ENCODE measurements at places on chromosomes 1 and 21.
A peak's percentile ranks its signal among the peaks of the same experiment; 100 is the strongest.

DNA sequence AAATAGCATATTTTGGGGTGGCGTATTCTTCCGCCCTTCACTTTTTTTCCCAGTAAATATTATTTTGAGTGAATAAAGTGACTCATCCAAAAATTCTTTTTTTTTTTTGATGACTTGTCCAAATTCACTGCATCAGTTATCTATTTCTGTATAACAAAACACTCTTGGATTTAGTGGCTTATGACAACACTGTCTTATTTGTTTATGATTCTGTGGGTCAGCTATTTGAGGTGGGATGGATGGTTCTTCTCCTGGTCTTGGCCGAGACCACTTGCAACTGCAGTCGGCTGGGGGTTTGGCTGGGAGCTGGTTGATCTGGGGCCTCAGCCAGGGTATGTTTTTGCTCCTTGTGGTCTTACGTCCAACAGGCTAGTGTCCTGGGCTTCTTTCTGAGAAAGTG lies 39.9 kb upstream of the SRSF10 start:
- no peak for DNase-seq

DNA sequence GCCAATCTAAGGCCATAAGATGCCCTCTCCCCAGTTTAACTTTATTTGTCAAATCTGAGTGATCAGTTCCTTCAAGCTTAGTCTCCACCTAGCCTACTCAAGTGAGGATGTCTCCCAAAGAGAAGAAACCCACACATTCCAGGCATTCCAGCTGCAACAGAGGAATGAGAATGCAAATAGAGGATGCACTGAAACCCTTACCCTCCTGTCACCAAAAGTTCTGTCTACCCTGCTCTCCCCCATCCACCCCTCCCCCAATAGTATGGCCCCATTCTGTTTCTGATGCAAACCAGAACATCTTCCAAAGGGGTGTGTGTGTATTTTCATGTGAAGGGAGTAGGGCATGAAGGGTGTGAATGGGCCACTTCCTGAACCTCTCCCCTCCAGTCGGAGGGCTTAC lies 3.0 kb downstream of the DUSP23 start:
- DNase-seq: peak; percentile 42

DNA sequence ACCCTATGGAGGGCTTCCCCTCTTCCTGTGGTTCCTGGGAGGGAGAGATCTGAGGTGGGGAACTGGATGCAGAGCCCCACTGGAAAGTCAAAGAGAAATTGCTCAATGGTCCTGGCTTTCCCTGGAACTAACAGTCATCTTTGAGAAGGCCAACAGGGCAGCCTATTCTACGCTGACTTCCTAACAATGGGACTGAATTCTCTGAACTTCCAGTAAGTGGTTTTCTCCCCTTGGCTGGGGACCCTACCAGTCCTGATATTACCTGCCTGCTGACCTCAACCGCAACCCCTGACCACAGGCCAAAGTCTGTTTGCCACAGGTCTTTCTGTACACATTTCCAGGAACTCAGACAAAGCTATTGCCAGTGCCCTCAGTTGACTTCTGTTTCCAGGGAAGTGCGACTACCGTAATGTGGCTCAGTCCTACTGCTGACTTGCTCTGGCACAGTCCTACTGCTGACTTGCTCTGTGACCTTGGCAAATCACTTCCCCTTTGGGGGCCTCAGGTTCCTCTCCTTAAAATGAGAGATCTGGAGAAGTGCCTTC lies 55.3 kb downstream of the C8B start:
- DNase-seq: no peak

GRCh38 chr1:180415985-180416633 lies 86.3 kb downstream of the ACBD6 start:
- peak; percentile 60 for DNase-seq

- DNase-seq: no peak
These were observed 83.4 kb downstream of the MDM4 start for GRCh38 chr1:204599596-204599995.

DNA sequence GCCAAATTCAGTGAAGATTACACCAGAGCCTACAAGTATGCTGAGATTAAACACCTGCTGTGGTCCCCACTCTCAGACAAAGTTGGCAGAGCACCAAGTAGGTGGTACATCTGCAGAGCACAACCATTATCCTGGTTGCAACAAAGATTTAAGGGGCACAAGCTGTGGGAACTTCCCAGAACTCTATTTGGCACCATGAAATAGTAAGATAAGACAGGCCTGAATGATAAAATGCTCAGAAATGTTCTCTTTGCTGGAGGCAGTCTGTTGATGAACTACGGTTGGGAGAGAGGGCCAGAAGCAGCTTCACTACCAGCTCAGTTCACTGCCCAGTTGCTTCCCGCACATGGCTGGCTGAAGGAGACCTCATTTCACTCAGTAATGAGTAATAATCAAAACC lies 19.9 kb downstream of the RPL5 start:
- no peak for DNase-seq

DNA sequence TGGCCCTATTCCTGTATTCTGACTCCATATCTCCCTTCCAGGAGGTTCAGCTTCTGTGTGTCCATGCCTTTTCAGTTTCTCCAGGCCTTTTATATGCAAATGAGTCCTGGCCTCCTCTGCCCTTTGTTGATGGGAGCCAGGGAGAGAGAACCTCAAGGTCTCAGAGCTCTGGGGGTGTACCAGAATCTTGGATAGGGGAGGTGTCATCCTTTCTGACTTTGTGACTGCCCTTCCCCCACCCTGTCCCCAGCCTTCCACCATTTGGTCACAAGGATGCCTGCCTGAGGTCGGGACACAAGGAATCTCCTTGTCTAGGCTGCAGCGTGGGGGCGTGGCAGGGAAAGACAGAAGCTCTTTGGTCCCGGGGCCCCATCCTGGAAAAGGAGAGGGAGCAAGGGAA lies 18.6 kb downstream of the LURAP1 start:
- DNase-seq: no peak

GRCh38 chr1:203663294-203663693 lies 36.7 kb downstream of the ATP2B4 start:
- no peak for DNase-seq

DNA sequence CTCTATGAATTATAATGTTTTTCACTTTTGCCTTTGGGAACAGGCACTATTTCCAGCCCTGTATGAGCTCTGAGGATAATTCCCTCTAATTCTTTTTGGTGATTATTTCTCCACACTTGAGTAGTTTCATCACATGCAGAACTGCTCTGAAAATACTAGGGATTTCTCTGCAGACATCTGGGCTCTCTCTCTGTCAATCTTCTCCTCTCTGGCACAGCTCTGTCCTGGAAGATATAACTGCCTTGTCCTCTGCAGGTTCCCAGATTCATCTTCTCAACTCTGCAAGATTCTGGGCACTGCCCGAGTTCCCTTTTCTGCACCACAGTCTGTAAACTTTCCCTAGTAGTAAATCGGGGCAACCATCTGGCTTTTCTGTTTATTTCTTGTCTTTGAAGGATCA lies 131.3 kb upstream of the FMN2 start:
- no peak for DNase-seq

- DNase-seq: no peak
These were observed 4.1 kb downstream of the GPA33 start for GRCh38 chr1:167086033-167086432.

DNA sequence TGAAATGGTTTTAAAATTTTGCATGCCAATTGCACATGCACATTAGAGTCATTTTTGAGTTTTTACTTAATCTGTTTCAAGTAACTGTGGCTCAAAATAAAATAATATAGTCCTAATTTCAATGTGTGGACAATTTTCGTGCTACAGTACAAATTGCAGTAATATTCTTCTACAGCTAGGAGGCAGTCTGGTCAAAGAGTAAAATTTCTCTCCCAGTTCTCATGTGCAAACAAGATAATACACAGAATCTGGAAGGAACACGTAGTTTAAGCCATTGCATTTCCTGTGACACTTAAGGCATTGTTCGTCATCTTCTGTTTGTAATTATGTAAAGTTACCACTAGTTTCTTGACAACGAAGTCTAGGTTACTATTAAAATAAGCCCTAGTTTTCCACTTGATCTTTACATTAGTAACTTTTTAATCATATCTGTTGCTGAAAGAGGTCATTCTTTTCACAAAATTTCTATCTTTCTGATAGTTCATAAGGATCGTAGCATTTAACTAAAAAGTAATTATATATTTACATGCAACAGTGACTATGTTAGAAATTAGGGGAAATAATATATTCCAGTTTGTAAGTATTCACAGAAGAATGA lies 28.9 kb downstream of the ODR4 start:
- no peak for DNase-seq

DNA sequence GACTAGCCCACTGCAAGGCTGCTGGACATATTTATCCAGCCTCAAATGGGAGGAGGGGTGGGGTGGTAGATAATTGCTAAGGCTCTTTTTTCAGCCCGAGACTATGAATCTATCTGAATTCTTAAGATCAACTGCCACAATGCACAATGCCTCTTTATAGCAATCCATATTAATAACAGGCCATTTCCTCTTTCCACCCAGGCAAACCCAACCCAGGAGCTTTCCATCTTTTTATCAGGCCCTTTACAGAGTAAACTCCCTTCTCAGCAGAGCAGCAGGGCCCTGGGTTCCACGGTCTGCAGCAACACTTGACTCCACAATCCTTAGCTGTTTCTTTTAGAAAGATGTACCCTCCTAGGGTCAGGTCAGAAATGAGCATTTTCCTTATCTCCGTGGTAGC lies 806 bp downstream of the DDOST start:
- DNase-seq: no peak

- DNase-seq: no peak
These were observed 57.4 kb downstream of the SSX2IP start for GRCh38 chr1:84632673-84633434.

GRCh38 chr1:110542725-110543124 lies 23.8 kb upstream of the KCNA10 start:
- peak; percentile 66 for DNase-seq

DNA sequence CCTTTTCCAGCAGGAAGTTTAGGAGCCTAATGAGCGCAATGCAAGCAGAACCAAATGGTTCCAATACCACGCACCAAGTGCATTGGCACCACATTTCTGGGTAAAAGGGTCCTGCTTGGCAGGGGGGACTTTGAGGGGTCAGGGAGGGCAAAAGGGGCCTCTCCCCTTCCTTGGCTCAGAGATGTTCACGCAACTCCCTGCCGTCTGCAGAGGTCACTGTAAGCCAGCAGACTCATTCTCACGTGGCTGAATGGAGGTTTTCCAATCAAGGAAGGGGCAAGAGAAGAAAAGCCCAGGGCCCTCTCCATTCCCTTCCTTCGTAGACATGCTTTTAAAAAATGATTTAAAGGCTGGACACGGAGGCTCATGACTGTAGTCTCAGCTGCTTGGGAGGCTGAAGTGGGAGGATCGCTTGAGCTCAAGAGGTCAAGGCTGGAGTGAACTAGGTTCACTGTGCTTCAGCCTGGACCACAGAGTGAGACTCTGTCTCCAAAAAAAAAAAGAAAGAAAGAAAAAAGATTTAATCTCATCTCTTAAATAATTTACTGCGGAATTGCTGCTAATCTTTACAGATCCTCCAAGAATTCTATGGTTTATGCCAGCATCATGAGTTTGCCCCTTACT lies 80.3 kb downstream of the RUNX3 start:
- no peak for DNase-seq

DNA sequence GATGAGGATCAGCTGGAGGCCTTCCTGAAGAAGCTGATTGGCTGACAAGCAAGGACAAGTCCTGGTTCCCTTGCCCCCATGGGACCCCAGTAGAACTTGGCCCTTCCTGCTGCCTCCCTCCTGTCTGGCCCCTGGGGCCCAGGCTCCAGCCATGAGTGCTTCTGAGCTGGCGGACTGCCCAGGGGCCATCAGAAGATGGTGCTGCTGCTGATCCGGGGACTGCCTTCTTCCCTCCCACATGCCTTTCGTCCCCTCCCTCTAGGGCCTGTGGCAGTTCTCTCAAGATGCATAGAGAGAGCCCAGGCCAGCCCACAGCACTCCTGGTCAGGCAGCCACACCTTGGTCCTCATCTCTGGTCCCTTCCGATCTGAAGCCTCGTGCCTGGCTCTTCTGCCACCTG lies 57.9 kb upstream of the PRKACB start:
- DNase-seq: no peak

GRCh38 chr1:2130156-2130555 lies 64.4 kb downstream of the FAAP20 start:
- no peak for DNase-seq

- no peak for DNase-seq
These were observed 76.8 kb downstream of the POU2F1 start for GRCh38 chr1:167297222-167298214.

GRCh38 chr1:223748405-223748772 lies 36.0 kb downstream of the CAPN2 start:
- DNase-seq: no peak

- no peak for DNase-seq
These were observed 45.8 kb downstream of the RNF115 start for GRCh38 chr1:145778146-145778540.

- DNase-seq: peak; percentile 23
These were observed 10.4 kb upstream of the CDC20 start for GRCh38 chr1:43348343-43348808.

DNA sequence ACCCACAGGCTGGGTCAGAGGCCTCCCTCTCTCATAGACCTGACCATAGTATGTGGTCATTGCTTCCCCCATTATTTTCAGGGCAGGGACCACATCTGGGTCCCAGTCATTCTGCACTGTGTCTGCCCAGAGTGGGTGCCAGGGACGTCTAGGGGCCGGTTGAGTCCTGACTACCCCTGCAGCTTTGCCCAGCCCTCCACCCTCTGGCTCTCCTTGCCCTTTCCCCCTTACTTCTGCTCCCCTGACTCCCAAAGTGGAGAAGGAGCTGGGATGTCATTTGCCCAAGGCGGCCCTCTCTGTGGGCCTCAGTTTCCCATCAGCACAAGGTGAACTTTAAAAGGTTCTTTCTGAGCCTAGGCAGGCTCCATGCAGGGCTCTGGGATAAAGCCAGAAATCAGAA lies 4.3 kb upstream of the TTC22 start:
- DNase-seq: no peak

DNA sequence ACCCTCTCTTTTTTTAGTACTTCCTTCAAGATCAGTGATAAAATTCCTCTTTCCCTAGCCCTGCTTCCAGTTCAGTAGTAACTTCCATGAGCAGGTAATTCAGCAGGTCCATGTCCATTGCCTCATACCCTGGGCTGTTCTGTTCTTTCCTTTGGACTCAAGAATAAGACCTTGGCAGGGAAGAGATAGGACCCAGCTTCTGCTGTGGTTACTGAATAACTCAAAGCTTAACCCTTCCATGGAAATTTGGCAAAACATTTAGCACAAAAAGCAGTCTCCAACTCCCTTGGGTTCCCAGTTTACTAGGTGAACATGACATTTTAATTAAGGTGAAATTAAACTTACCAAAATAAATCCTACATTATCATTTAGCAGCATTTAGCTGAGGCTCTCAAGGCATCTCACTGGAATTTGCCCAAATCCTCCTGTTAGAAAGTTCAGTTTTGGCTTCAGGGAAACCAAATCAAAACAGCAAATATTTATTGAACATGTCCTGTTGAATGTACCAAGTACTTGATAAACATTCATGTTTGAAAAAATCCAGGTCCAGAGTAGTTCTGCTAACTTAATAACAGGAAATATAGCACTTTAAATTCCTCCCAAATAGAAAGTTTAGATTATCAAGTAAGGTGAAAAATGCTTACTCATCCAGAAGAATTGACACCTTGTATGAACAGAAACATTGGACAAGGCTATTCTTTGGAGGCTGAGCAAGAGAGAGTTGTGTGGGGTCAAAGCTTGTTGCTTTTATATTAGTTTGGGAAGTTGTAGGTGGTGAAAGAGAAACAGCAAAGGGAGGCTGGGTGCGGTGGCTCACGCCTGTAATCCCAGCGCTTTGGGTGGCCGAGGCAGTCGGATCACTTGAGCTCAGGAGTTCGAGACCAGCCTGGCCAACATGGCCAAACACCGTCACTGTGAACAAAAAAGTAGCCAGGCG lies 8.4 kb upstream of the SERPINC1 start:
- peak; percentile 19 for DNase-seq

Data from T47D (cell line).